ENCODE measurements at places on chromosomes 16 and 17.

DNA sequence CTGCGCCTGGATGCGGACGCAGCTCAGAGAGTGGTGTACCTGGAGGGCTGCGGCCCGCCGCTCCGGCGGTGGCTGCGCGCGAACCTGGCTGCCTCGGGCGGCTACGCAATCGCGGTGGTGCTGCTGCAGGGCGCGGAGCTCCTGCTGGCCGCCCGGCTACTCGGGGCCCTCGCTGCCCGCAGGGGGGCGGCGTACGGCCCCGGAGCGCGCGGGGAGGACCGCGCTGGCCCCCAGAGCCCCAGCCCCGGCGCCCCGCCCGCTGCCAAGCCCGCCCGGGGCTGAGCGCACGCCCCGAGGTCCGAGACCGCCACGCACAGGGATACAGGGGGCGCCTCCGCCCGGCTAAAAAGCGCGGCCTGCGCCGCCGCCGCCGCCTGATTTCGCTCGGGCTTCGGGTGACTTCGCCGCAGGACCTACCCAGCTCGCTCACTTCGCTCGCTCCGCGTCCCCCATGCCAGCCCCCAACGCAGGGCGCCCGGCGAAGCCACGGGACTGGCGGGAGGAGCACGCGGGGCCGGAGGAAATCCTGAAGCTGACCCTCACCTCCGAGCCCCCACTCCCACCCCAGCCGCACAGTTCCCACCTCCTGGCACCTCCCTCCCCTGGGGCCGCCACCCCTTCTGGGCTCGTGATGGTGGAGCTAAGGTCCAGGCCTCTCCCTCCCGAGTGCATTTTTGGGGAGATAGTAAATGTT, 8.2 kb downstream of the PDE6G start:
- DNase-seq = no peak

DNA sequence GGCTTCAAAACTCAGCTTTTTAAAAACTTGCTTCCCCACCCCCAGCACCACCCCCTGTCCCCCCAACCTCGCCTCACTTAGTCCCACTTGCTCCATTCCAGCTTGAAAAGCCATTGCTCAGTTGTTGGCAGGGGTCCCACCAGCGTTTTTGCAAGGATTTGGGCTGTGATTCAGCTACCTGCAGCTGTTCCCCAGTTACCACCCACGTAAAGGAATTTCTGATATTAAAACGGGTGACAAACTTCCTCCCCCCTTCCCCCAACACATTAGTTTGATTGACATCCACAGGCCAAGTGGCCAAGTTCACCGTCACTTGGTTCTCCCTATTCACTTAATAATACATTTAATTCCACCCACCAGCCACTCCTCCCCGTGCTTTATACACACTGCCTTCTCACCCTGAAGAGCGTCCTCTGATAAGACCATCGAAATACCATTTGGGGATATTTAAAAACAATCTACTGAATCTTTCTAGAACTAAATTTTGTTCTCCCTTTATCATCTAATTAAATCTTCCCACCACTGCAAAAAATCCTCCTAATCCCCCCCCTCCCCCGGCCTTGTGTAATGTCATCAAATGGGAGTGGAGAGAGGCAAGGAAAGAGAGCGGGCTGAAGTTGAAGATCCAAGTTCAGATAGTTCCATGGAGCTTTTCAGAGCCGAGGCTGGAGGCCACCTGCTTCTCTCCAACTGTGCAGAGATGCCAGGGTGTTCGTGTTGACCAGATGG, 55.1 kb downstream of the SOX9 start:
- no peak for DNase-seq

- DNase-seq = no peak
These were observed 6.0 kb upstream of the GFAP start for GRCh38 chr17:44921122-44921882.

- DNase-seq = no peak
These were observed 370.0 kb downstream of the KCNJ2 start for GRCh38 chr17:70539132-70539924.

Measured in cortex of kidney (tissue), 1 donor.